ENCODE measurements at places on chromosomes 1 and 21.

GRCh38 chr1:26285366-26286063, 5.6 kb downstream of the SH3BGRL3 start:
- no peak for DNase-seq

GRCh38 chr1:245901037-245901436, 606.0 kb downstream of the SMYD3 start:
- DNase-seq = no peak

GRCh38 chr1:9590945-9591668, 2.4 kb downstream of the TMEM201 start:
- DNase-seq = no peak

DNA sequence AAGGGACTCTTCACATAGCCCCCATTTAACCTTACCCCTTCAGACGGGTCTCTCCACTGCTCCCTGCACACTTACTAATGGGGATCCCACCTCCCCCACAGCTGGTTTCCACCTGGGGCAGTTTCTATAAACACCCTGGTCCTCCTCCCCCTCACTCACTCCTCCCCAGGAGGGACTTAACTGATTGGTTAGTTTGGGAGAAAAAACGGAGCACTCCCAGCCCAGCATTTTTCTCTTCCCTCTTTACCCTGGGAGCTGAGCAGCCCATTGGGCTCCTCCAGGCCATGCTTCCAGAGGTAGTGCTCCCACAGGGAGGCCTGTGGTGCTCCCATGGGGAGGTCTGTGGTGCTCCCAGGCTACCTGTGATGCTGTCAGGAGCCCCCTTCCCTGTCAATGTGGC, 93.7 kb downstream of the MIS18A start:
- no peak for DNase-seq

DNA sequence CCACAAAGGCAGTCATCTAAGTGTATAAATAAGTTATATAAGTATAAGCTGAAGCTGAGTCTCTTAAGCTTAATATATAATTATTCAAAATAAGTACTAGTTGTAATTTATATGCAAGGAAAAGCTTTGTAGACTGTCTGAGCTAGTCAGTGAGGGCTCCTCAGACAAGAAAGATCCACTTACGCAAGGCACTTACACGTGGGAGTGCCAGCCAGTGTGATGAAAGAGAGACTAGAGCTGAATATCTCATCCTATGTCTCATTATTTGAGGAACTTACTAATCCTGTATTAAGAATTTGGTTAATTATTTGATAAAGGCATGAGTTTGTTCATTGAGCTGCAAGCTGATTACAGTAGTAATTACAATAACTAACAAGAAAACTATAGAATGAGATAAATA, 146.9 kb downstream of the PDE4B start:
- no peak for DNase-seq

DNA sequence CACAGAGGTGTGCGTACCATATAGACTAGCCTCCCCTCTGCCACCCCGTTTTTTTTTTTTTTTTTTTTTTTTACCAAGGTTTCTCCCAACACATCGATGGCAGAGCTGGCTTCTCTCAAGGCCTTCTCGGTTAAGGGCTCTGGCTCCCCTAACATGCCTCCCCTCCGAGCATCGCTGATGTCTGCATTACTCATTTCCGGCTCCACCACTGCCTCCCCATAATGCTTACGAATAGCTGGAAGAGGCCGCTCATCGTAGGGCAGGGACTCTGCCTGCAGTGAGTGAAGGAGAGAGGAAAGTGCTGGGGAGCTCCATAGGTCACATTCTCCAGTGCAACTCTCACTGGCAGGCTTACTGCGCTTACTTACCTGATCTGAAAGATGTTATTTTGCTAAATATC, 20.6 kb downstream of the CEP104 start:
- no peak for DNase-seq

- DNase-seq = no peak
Observed at GRCh38 chr1:184987696-184988095, 13.4 kb upstream of the NIBAN1 start.

DNA sequence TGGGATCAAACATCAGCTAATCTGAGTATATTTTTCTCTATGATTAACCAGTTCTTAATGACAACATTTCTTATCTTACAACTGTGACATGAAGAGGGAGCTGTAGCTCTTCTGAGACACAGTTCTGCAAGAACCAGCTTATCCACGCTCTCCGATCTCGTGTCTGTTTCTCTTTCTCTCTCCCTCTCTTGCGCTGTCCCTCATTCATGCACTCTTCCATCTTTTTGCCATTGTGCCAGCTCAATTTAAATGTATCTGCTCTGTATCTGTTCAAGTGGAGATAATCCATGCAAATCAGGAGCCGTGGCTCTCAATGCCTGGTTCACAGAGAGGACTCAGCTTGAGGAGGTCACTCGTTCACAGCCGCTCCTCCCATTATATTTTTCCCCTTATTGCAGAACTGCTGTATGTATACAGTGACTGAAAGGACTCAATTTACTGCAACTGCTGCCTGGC, 494.7 kb upstream of the ADGRL2 start:
- no peak for DNase-seq

DNA sequence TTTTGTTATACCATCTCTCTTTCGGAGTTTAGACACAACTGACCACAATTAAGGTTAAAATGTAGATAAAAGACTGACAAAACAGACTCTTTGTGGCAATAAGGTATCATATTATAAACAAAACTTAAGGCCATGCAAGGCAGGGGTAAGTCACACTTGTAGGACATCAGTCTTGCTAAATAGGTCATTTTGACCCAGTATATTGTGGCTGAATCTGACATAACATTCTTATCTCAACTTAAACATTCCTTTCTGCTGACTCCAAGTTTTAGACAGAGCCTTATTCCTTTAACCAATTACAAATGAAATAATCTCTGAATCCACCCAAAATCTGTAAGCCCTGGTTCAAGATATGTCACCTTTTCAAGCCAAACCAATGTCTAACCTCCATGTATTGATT, 733.4 kb upstream of the B3GALT2 start:
- no peak for DNase-seq

DNA sequence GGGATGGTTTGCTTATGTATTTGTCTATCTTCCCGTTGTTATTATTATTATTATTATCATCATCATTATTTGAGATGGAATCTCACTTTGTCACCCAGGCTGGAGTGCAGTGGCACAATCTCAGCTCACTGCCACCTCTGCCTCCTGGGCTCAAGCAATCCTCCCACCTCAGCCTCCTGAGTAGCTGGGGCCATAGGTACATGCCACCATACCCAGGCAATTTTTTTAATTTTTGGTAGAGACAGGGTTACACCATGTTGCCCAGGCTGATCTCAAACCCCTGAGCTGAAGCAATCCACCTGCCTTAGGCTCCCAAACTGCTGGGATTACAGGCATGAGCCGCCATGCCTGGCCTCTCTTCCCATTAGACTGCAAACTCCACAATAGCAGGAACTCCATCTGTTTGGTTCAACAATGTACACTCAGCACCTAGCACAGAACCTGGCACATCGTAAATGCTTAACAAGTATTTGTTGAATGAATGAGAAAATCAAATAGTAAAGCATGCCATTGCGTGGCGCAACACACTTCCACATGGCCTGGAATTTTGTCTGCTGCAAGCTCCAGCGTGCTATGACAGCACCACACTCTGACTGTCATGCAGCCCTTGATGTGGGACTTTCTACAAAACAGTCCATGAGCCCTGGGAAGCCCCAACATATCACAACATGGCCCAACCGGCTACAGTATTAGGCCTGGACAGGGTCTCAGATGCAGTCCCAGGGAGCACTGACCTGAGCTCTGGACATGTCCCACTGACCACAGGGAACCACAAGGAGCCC, 3.8 kb upstream of the TINAGL1 start:
- no peak for DNase-seq

- DNase-seq = no peak
Observed at GRCh38 chr1:107862064-107862463, 102.9 kb downstream of the VAV3 start.

- DNase-seq = no peak
Observed at GRCh38 chr21:32951041-32951440, 74.7 kb upstream of the OLIG2 start.

GRCh38 chr1:226798427-226799411, 59.6 kb upstream of the ITPKB start:
- no peak for DNase-seq

GRCh38 chr1:203656796-203657747, 30.4 kb downstream of the ATP2B4 start:
- DNase-seq = no peak

GRCh38 chr1:15738416-15739113, 2.5 kb downstream of the SLC25A34 start:
- DNase-seq = no peak

DNA sequence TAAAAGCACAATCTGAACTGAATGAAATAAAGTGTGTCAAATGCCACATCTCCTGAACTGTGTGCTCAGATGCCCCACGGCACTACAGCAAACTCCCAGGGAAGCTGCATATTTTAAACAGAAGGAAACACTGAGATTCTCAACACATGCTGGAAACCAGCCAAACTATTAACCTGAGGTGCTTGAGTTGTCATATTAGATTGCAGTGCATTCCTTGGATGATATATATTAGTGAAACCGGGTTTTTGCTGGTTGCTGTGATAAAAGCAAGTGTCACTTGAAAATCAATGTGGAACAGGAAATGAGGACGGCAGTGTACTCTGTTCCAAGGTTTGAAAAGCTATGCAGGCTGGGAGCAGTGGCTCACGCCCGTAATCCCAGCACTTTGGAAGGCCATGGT, 8.7 kb downstream of the SYNJ1 start:
- no peak for DNase-seq

GRCh38 chr1:205567716-205568115, 63.2 kb downstream of the CDK18 start:
- no peak for DNase-seq

GRCh38 chr1:227390525-227390924, 72.2 kb upstream of the CDC42BPA start:
- DNase-seq = no peak

DNA sequence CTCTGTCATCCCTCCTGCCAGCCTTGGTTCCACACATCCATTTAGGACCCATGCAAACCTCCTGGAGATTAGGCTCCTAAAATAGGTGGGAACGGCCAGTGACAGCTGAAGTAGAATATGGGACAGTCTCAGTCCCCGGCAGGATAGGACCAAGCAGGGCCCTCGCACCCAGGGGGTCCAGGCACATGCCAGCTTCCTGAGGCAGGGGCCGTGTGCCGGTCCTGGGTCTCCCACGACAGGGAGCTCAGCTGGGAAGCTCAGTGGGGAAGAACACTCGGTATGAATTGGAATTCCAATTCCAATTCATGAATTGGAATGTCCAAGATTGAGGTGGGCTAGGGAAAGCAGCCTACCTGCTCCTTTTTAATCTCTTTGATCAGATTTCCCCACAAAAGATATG, 9.8 kb downstream of the MUL1 start:
- DNase-seq = no peak

GRCh38 chr1:164308101-164308500, 250.9 kb upstream of the PBX1 start:
- no peak for DNase-seq

DNA sequence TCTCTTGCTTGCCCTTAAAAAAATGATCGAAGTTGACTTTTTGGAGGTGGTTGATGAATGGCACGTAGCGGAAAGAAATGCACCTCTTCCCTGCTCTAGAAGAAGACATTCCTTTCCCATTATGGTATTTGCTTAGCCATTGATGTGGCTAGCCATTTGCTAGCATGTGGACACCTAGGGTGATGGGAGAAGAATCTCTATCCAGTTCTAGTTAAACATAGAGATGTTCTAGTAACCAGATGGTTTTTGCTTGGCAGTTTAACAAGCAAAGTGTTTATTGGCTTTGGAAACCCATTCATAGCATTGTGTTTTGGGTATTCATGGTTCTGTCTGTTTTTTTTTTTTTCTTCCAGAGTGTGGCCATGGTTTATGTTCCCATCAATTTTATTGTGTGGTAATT, 78.9 kb downstream of the KCNJ6 start:
- DNase-seq = no peak

DNA sequence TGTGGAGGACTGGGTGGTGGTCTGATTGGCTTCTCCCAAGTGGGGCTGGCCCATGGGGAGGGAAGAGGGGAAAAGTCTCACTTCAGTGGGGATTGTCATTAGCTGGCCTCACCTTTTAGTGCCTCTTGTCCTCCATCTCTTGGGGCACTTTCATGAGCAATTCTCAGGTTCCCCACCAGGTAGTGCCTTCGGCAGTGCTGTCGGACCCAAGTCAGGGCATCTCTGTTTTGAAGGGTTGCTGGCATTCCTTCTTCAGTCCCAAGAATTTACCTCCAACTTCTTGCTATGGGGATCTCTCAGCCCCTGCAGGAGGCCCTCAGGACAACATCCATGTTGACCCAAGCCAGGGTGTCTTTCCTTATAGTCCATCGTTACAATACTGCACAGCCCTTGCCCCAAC, 54.7 kb upstream of the F3 start:
- no peak for DNase-seq

GRCh38 chr1:4178501-4179113, 278.5 kb upstream of the C1orf174 start:
- no peak for DNase-seq

- DNase-seq = no peak
Observed at GRCh38 chr1:215262106-215262505, 179.6 kb downstream of the KCNK2 start.

GRCh38 chr1:94693029-94693428, 127.1 kb upstream of the SLC44A3 start:
- DNase-seq = no peak

DNA sequence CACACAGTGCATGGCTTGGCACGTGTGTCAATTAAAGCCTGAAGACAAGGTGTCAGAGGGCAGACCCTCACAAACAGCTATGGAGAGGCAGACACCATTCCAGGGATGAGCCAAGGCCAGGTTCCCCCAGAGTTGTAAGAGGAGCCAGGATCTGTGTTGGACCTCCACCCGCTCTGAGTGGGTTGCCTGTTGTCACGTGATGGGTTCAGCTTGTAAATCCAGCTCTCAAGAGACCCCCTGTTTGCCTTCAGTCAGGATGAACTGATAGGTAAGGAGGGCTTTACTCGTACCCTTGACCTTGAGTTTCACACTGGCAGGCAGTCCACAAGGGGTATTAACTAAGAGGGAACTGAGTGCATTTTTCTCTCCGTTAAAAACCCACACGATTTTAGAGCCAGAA, 27.7 kb upstream of the KCND3 start:
- DNase-seq = no peak

- DNase-seq = no peak
Observed at GRCh38 chr1:58251430-58252073, 295.0 kb downstream of the OMA1 start.

DNA sequence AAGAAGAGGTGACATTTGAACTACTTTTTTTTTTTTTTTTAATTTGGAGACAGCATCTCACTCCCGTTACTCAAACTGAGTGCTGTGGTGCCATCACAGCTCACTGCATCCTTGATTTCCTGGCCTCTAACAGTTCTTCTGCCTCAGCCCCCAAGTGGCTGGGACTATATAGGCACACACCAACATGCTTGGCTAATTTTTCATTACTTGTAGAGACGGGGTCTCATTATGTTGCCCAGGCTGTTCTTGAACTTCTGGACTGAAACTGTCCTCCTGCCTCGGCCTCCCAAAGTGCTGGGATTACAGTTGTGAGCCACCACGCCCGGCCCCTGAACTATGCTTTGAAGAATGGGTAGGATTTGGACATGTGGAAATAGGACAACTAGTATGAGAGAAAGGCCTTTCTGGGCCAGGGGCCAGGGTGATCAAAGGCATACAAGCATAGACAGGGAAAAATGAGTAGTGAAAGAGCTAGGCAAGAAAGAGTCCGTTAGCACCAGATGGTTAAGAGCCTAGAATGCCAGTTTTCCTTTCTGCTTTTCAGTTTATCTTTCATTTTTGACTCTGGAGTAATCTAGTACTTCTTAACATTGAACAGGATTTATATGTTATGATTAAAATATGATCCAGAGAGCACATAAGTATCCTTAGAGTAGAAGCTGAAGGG, 6.3 kb downstream of the RABGAP1L start:
- DNase-seq = no peak
